ENCODE measurements at places on chromosomes 11 and 22.

DNA sequence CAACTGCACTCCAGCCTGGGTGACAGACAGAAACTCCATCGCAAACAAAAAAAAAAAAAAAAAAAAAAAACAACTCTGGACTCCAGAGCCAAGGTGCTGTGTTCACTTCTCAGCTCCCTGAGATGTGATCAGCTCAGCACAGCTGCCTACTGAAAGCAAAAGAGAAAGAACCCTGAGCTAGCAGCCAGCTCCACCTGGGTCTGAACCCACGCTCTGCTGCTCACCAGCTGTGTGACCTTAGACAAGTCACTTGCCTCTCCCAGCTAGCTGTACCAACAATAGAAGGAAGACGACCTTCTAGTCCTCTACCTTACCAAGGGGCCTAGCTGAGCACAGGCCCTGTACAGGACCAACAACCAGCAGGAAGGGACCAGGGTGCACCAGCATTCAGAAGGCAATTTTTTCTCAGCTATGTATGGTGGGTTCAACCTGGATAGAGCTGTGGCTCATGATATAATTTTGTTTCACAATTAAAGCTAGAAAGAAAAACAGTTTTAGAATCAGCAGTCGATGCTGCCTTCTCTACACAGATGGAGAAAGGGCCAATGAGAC is 3.8 kb downstream of the DGCR2 start:
- peak; percentile 39 for DNase-seq

DNA sequence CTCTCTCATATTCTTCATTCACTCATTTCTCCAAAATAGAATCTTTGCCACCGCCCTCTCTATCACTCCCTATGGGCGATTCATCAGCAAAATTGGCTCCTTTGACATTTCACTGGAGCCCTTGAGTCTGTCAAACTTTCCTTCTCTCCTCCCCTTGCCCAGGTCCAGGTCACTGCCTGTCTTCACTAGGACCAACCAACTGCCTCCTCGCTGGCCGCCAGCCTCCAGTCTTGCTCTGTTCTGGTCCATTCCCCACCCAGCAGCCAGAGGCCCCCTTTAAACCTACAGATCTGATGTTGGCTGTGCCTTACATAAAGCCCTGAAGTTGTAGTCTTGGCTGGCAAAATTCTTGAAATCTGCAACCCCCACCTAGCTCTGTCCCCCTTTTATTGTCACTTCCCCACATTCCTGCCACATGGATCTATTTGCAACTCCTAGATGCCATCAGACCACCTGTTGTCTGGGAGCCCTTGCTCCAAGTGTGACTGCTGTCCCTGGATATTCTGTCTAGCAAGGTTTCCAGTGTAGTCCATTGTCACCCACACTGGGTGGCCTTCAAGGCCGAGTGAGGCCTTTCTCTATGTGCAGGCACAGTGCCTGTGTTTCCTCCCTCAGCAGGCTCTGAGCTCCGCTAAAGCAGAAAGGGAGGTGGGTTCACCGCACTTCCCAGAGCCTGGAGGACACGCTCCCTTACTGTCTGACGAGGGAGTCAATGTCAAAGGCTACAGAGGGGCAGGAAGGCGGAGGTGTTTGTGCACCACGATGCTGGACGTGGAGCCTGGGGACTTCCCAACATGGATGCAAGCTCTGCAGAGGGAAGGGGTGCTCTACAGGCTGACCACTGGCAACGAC is 25.5 kb downstream of the MYEOV start:
- DNase-seq, result no peak

DNA sequence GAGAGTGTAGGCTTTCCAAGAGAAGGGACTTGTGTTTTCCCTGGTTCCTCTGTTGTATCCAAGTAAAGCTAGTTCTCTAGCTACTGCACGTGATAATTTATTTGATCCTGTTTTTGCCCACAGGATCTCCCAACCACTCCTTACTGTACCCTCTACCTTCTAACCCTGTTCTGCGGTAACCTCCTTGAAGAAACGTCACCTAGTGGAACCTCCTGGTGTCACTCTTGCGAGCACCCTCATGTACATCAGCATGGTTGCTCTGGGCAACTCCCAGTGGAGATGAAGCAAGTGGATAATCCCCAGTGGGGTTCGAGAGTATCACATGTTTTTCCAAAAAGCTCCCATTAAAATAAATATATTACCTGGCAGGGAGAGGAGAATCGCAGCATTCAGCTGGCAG is 108.9 kb upstream of the CLMP start:
- DNase-seq, result no peak

GRCh38 chr22:36833073-36833472 is 16.2 kb upstream of the PVALB start:
- no peak for DNase-seq

GRCh38 chr11:116376547-116376946 is 396.2 kb downstream of the BUD13 start:
- no peak for DNase-seq

GRCh38 chr11:57650739-57651090 is 1.0 kb upstream of the YPEL4 start:
- no peak for DNase-seq

- DNase-seq, result no peak
Measured at GRCh38 chr11:57196596-57196995, 14.8 kb downstream of the LRRC55 start.

GRCh38 chr11:119696378-119697222 is 32.4 kb downstream of the NECTIN1 start:
- DNase-seq, result no peak

GRCh38 chr11:44171518-44171917 is 76.0 kb downstream of the EXT2 start:
- no peak for DNase-seq

- no peak for DNase-seq
Measured at GRCh38 chr11:133305208-133305956, 226.9 kb downstream of the OPCML start.

DNA sequence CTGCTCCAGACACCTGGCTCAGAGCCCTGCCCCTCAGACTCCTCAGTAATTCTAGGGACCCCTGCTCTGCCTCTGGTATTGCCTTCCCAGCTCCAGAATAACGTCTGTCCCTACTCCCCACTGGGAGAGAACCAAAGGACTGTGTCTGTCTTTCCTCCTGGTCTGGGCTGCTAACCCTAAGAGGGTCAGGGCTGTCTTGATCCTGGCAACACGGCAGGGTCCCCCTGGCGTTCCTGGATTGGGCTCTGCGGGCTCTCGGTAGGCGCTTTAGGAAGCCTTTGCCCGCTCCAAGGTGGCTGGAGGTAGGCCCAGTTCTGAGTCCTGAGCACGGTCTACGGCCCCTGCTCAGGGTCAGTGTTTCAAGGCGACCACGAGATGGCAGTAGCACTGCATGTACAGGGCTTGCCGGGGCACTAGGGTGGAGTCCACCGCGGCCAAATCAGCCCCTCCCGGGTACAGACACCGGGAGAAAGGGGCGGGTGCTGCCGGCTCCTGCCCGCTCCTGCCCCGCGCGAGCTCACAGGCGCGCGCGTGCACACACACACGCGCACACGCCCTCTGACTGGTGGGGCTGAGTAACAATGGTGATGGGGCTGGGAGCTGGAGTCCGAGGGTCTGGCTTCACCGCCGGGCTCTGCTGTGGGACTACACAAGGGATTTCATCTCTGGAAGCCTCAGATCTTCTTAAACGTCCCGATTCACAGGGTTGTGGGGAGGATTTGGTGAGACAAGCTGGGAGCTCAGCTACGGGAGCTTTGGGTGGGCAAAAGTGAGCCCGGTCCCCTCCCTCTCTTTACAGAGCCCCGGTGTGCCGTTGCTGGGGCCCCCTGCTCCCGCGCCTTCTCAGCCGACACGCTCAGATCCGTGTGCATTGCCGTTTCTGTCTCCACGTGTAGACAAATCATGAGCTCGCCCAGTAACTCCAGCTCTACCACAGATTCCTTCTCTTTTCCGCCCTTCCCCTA is 30.1 kb upstream of the HMOX1 start:
- peak; percentile 68 for DNase-seq

DNA sequence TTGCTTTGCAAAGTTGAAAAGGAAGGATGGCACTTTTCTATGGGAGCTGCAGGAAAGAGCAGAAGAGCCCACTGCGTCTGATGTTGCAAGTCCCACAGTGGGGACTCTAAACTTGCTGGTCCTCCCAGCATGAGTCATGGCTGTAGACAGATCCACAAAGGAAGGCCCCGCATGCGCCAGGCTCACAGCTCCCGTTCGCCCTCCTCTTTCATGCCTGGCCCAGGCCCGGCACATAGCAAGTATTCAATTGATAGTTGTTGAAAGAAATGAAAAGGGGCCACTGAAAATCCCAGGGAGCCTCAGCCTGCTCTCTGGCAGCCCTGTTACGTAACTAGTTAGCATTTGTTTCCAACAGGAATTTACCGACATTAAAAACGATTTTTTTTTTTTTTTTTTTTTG is 18.9 kb downstream of the AP1B1 start:
- DNase-seq, result no peak

GRCh38 chr11:105834461-105834860 is 187.6 kb downstream of the MSANTD4 start:
- no peak for DNase-seq

DNA sequence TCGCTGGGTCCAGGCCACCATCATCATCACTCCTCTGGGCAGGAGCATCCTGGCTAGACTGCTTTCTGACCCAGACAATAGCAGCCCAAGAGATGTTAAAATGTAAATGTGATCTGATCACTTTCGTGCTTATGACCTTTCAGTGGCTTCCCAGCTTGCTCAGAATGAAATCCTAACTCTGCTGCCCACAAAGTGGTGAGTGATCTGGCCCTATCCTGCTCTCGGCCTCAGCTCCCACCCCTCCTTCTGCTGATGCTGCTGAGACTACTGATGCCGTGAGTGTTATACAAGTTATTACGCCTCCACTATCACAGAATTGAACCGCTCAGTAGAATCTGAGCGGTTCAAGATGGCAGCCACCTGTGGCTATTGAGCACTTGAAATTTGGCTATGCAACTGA is 26.2 kb downstream of the ELF5 start:
- DNase-seq, result no peak

- DNase-seq, result no peak
Measured at GRCh38 chr11:126653040-126653439, 297.6 kb downstream of the ST3GAL4 start.

DNA sequence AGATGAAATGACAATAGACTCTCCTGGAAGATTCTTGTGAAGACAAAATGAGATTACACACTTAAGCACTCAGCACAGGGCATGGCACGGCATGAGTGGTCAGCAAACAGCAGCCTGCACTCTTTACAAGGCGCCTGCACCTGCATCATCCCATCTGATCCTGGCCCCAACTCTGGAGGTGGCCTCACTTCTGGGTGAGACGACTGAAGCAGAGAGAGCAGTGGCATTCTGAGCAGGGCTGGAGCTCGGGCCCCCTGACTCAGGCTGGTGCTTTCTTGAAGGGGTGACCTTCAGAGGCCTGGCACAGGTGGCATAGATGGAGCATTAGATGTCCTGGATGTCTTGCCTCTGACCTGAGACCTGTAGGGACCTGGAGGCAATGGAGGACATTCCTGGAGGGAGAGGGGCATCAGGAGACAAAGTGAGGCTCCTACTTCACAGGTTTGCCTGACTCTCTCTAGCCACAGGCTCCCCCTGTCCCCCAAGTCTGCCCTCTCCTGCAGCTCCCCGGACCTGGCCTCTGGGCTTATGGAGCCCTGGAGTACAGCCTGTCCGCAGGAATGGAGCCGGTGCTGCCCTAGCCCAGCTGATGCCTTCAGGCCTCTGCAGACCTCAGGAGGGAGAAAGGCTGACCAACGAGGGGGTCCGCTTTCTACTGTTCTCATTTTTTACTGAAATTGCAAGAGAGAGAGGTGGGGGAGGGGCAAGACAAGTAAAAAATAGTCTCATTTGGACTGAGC is 65.5 kb upstream of the THY1 start:
- no peak for DNase-seq

DNA sequence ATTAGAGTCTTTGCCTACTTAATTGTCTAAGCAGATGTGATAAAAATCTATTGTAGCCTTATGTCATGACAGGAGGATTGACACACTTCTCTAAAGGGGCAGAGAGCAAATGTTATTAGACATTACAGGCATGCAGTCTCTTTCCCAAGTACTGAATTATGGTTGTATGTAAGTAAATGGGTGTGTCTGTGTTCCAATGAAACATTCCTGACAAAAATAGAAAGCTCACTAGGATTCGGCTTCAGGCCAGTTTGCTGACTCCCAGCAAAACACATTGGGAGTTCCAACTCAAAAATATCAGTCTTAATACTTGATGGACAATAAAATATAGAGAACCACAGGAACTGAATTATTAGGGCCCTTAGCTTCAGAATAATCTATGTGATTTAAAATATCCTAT is 1480.4 kb downstream of the FAM181B start:
- DNase-seq, result no peak

GRCh38 chr11:86670181-86670580 is 2.2 kb downstream of the ME3 start:
- DNase-seq, result no peak

GRCh38 chr22:41417622-41418390 is 28.8 kb downstream of the TOB2 start:
- DNase-seq, result no peak

DNA sequence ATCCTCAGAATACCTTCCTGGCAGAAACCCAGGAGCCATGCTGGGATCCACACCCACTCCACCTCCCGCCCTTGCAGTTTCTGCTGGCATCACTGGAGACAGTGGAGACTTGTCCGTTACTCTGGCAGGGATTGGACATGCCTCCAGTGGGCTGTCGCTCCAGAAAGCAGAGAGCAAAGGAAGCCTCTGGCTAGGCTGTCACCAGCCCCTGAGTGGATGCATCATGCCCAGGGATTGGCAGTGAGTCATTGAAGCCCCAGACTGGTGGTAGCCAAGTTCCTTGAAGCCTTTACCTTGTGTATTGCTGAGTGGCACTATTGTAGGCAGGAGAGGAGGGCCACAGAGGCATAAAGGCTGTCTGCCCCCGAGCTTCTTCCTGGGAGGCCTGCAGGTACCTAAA is 34.8 kb upstream of the E2F8 start:
- DNase-seq, result no peak

- DNase-seq, result no peak
Measured at GRCh38 chr11:108584973-108585372, 8.6 kb downstream of the EXPH5 start.

DNA sequence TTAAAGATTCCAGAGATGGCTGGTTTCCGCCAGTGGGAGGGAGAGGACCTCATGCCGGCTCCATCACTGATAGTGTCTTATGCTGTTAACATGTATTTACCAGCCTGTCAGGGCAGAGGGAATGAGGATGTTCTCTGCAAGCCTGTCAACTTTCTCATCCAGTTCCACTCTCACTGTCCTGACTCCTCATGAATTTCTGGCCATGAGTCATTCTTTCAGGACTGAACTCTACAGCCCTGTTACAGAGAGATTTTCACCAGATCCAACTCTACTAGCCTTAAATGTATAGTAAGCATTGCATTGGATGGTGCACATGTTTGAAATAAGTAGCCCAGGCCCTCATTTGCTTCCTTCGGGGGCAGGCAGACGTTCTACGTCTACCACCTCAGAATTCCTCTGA is 387.7 kb downstream of the TMEM135 start:
- no peak for DNase-seq

- no peak for DNase-seq
Measured at GRCh38 chr11:61599968-61600710, 19.3 kb upstream of the SYT7 start.

GRCh38 chr22:32743046-32743445 is 58.5 kb upstream of the TIMP3 start:
- no peak for DNase-seq

- no peak for DNase-seq
Measured at GRCh38 chr11:3128356-3129180, 36.5 kb downstream of the OSBPL5 start.
